GM23338 (cell line): ENCODE measurements at places on chromosomes 3 and 15. TPM values are rescaled to one million over a fixed set of nuclear protein-coding genes. Genes with fewer than 3 reads are reported as not detected.

DNA sequence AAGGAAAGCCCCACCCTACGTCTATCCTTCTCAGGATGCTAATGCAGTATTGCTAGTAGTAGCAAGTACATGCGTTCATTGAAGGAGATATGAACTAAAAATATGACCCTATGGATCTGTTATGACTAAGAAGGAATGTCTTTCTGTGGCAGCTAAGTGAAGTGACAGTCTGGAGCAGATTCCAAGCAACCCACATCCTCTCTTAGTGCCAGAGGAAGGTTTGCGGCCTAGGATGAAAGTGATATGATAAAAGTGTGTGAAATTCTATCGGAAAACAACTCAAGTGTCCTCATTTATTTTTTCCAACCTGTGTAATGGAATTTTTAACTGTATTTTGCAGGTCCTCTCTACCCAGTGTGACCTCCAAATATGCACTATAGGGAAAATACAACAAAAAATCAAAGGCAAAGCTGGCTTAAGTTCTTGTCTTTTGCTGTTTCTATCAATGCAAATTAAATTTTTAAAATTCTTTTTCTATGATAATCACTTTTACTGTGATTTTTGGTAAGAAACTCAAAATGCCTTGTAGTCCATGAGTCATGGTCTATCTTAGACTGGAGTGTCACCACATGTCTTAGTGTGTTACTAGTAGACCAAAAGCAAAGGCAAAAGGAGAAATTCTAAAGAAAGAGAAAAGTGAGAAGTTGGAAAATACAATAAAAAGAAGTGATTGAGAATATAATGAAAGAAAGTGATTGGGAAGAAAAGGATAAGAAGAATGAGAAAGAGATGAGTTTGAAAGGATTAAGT lies 161.2 kb upstream of the TMCO5A start:
- no peak for DNase-seq

DNA sequence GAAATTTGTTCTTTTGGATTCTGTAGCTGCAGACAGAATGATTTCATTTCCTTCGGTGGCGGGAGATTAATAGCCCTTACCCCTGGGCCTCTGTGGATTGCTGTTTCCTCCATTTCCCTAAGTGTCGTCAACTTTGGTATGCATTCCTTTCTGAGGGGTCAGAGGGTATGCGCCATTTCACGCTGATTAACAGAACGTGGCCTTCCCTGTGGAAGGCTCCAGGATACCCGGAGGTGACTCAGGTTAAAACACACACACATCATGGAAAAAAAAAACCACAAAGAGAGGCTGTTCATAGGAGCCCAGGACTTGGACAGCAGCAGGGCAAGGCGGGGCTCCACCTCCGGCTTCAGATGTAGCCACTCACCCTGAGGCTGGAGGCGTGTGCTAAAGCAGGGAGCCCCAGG lies 51.9 kb downstream of the EPHB1 start:
- peak; percentile 8 for DNase-seq

- peak; percentile 62 for DNase-seq
Measured at GRCh38 chr3:169659096-169659819, 4.3 kb downstream of the MECOM start.

DNA sequence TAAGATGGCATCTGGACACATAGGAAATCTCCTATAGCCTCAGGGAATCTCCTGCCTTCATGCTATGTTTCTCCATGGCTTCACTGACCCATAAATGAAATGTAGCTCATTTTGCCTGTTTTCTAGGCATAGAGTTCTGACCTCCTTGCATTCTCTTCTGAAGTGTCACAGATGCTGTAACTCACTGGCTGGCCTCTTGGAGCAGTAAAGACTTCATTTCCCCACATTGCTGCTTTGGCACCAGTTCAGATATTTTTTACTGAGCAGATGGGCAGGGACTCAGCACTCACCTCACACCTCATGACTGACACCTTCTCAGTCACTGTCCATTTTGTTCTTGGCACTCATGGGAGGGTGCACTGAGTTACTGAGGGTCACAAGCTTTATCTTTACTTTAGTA lies 286.7 kb upstream of the TGFBR2 start:
- DNase-seq, result peak; percentile 70

DNA sequence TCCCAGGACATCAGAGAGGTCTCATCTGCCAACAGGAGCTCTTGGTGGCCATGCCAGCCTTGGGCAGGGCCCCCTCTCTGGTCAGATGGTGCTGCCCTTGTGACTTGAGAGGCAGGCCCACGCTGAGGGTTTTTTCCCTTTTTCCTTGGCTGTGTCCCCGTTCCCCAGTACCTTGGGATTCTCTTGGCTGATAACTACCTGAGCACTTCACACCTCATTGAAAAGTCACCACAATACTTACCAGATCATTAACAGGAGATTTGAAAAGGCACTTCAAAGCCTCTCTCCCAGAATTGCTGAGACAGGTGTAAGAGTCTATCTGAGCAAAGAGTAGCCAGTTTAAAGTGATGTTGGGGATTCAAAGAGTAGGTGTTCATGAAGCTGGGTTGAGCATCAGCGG lies 15.1 kb upstream of the TMEM158 start:
- no peak for DNase-seq

DNA sequence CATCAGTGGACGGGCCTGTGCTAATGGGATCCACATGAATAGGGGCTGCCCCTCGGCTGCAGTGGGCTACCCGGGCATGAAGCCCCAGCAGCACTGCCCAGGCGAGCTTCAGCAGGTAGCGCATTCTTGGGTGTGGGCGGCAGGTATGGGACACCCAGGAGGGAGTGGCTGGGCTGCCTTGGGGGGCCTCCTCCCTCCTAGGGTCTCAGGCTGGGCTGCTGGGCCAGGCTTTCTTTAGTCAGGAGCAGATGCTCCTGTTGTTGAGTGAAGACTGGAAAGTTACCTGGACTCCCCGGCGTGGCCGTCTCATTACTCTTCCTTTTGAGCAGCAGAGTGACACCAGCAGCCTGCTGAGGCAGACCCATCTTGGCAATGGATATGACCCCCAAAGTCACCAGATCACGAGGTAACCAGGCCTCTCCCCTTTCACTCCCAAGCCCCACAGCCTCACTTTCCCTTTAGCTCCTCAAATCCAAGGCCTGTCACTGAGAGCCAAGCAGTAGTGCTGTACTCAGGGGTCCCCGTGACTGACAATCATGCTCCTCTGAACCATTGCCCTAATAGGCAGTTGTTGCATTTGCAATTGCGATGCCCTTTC lies 73.2 kb downstream of the BOC start:
- no peak for DNase-seq

DNA sequence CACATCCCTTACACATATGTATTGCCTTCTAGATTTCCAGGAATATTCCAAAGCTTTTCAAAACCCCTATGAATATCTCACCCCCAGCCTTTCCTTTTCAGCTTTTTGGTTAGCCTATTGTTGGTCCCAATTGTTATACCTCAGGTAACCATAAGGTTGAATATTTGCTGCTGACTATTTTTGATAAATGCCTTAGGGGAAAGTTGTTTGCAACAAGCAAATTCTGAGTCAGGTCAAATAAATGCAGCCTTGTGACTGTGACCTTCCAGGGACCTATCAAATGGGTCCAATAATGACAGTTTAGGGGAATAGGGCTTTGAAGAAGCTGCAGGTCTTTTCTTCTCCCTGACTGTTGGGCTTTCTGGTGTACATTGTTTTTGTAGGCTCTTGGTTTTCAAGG lies 699.7 kb downstream of the NTRK3 start:
- DNase-seq, result no peak

GRCh38 chr3:67790043-67790442 lies 135.6 kb upstream of the SUCLG2 start:
- peak; percentile 83 for DNase-seq

- DNase-seq, result peak; percentile 18
Measured at GRCh38 chr15:66092053-66093016, 161.2 kb downstream of the MEGF11 start.

DNA sequence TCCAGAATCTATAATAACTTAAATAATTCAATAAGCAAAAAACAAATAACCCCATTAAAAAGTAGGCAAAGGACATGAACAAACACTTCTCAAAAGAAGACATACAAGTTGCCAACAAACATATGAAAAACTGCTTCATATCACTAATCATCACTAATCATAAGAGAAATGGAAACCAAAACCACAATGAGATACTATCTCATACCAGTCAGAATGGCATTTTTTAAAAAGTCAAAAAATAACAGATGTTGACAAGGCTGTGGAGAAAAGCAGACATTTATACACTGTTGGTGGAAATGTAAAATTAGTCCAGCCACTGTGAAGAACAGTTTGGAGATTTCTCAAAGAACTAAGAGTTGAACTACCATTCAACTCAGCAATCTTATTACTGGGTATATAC lies 19.5 kb upstream of the ZMAT3 start:
- DNase-seq, result no peak

DNA sequence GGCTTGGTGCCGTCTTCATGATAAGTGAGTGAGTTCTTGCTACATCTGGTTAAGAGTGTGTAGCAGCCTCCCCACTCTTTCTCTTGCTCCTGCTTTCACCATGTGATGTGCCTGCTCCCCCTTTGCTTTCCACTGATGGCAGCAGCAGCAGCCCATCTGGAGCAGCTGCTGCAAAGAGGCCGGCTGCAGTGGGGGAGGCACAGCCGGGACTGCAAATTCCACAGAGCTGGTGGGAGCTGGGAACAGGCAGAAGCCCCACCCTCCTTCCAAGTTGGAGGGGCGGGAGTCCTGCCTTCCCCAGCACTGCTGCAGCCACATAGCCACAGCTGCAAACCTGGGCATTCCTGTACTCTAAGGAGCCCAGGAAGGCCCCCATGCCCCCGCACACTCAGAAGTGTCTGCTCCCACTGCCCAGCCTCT lies 62.8 kb upstream of the IMPG2 start:
- peak; percentile 43 for DNase-seq

DNA sequence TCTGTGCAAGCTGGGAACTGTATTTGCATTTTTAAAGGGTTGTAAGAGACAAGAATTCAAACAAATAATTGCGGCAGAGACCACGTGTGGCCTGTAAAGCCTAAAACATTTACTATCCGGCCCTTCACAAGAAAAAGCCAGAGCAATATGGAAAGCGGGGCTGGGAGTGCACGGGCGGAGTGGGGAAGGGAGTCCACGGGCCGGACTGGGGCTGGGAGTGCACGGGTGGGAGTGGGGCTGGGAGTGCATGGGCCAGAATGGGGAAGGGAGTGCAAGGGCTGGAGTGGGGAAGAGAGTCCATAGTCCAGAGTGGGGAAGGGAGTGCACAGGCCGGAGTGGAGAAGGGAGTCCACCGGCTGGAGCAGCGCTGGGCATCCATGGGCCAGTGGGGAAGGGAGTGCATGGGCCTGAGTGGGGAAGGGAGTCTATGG lies 41.2 kb downstream of the KLF15 start:
- DNase-seq, result no peak

DNA sequence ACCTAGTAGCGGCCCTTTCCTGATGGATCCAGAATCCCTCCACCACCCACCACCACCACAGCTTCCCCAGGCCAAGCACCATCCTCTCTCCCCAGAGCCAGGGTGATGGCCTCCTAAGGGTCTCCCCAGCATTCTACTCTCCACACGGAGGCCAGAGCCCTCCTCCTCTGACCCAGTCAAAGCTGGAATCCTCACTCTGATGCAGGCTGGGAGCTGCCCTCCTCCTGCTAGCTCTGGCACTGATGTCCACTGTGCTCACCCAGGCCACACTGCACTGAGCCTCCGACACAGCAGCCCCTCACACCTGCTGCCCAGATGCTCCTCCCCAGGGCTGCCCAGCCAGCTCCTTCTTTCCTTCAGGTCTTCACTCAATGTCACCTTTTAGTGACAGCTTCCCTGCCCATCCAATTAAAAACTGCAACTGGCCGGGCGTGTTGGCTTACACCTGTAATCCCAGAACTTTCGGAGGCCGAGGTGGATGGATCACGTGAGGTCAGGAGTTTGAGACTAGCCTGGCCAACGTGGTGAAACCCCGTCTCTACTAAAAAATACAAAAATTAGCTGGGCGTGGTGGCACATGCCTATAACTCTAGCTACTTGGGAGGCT lies 21.0 kb downstream of the XXYLT1 start:
- no peak for DNase-seq

GRCh38 chr3:66253790-66254620 lies 33.2 kb downstream of the SLC25A26 start:
- DNase-seq, result peak; percentile 45

DNA sequence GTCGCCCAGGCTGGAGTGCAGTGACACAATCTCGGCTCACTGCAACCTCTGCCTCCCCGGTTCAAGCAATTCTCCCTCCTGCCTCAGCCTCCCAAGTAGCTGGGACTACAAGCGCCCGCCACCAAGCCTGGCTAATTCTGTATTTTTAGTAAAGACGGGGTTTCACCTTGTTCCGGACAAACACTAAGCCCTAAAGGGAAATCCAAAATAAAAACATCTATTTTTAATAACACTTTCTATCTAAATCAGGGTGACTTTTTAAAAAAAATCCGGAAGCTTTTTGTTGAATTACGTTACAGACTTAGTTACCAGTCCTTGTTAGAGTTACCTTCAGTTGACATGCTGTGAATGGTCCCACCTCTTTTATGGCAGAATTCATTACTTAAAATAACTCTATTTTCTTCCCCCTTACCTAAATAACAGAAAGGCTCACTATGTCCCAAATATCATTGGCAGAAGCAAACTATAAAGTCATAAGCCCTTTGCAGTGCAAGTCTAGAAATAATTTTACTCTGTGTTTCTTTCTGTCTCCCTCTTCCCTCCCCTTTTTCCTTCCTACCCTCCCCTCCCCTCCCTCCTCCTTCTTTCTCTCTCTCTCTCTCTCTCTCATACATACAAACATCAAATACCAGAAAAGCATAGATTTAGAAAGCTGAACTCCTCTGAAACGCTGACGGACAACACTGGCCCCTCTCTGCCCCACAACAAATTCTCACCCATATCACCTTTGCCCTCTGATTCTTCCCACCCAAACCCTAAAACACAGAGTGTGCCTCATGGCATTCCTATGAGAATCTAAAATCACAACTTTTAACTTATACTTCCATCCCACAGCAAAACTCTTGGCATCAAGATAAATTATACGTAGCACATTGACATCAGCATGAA lies 18.3 kb downstream of the THBS1 start:
- DNase-seq, result no peak

GRCh38 chr15:76776969-76777368 lies 128.2 kb downstream of the SCAPER start:
- no peak for DNase-seq

GRCh38 chr3:113166357-113166718 lies 45.0 kb upstream of the BOC start:
- DNase-seq, result no peak

The AMT gene
- 32.8 and 39.9 TPM in 2 replicates for total RNA-seq

The CHRFAM7A gene
- total RNA-seq, result 2.5 and 2.9 TPM in 2 replicates

The CHRM5 gene
- total RNA-seq, result not detected in 2 replicates

The NCBP2 gene
- 72.7 and 78.4 TPM in 2 replicates for total RNA-seq

The DGKG gene
- total RNA-seq, result 0.14 TPM in 1 of 2 replicates, not detected in the other

The CCDC39 gene
- total RNA-seq, result 0.52 TPM in 1 of 2 replicates, not detected in the other

The ZNF860 gene
- 12.4 and 14.7 TPM in 2 replicates for total RNA-seq

The SNX33 gene
- total RNA-seq, result 14.6 and 21.2 TPM in 2 replicates

The TEX9 gene
- 13.9 and 19.6 TPM in 2 replicates for total RNA-seq

The ZNF660 gene
- 6.1 and 10.1 TPM in 2 replicates for total RNA-seq

The DNAJA4 gene
- 10.3 and 12.5 TPM in 2 replicates for total RNA-seq

The CPB1 gene
- total RNA-seq, result not detected in 2 replicates
